Liver (tissue), 10 donors: ENCODE measurements at places on chromosomes 13 and 19.

- no peak for DNase-seq
Observed at GRCh38 chr13:35210261-35210660, 266.2 kb downstream of the MAB21L1 start.

- no peak for DNase-seq
Observed at GRCh38 chr19:10011974-10012373, 1.3 kb upstream of the RDH8 start.

DNA sequence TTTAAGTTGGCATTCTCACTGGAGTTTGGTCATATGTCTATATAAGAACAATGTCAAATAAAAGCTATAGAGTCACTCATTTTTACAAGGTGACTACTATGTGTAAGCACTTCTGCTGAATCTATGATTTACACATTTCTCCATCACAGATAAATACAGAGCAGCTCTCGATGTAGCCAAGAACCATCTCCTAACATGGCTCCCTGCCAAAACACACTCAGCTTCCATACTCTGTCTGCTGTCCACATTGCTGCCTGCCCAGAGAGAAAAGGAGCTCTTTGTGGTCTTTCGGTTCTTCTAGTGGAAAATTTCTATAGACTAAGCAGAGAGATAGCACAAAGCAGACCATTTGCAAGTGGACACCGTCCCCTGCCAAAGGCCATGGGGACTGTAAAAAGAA is 190.9 kb upstream of the KLF12 start:
- no peak for DNase-seq

DNA sequence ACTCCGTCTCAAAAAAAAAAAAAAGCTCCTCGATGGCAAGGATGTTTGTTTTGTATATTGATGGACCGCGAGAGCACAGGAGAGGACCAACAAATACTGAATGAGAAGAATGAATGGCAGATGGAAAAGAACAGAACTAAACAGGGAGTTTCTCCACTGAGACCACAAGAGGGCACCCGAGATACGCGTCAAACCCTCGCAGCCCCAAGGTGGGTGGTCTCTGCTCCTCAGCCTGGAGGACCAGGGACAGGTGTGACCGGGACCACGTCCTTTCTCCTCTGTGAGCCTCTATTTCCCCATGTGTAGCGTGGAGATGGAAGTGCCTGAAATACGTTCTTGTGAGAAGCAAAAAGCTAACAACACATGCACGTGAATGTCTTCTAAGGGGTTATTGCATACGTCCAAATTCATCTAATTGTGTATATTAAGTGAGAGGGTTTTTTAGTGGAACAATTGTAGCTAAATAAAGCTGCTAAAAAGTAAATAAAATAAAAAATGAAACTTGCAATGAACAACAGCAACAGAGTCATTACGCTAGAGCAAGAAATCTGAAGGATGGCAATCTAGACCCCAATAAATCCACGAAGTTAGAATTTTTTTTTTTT is 8.3 kb upstream of the CDC42EP5 start:
- no peak for DNase-seq

DNA sequence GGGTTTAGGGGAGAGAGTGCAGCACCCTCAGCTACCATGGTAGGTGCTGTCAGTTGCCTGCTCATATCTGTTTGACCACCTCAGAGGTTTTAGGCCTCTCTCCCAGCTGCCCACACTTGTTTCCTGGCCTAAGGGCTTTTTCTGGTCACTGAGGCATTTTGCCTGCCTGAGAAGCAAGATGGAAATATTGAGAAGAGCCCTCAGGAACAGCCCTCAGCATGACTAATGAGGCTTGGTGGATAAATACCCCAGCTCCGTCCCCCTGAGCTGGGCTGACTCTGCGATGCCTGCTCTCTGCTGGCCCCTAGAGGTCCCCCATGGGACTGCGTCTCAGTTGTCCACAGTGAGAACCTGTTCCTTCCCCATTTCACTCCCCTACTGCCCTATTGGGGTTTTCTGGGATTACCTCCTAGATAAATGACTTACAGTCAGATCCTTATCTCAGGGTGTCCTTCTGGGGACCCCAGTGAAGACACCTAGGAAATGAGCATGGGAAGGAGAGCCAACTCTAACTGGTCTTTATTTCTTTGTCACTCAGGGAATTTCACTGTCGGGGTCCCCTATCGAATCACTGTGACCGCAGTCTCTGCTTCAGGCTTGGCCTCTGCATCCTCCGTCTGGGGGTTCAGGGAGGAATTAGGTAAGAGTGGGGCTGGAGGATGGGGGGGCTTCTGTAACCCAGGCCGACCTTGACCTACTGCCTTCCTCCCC is 13.3 kb downstream of the PALM3 start:
- peak; percentile 78 for DNase-seq

DNA sequence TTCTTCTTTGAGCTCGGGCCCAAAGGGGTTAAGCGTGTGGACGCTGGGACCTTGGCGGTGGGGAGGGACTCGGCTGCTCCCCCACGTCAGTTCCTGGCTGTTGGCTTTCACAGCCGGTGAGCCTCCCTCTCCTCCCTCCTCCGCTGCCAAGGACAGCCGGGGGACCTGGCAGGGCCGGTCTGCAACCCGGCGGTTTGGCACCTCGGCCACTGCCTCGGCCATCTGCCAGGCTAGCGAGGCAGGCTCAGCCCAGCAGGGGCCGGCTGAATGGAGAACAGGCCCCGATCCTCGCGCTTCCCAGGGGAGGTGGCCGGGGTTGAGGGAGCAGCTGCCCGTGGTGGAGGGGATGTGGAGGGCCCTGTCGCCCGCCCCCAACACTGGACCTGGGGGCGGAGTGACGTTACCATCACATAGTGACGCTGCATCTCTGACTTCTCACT is 5.0 kb downstream of the TLE5 start:
- DNase-seq: no peak

DNA sequence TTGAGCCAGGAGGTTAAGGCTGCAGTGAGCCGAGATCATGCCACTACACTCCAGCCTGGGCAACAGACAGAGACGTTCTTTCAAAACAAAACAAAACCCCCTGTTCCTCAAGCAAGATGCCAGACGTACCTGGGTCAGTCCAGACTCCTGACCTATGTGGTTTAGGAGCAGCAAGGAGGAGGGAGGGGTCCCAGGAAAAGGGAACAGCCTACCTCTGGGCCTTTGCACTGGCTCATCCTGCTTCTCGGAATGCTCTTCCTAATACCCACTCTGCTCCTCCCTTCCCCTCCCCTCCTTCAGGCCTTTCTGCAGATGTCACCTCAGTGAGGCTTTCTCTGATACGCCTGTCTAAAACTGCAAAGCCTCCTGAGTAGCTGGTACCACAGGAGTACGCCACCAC is 9.5 kb downstream of the RINL start:
- DNase-seq: no peak

- no peak for DNase-seq
Observed at GRCh38 chr13:47036294-47037008, 139.6 kb upstream of the HTR2A start.

DNA sequence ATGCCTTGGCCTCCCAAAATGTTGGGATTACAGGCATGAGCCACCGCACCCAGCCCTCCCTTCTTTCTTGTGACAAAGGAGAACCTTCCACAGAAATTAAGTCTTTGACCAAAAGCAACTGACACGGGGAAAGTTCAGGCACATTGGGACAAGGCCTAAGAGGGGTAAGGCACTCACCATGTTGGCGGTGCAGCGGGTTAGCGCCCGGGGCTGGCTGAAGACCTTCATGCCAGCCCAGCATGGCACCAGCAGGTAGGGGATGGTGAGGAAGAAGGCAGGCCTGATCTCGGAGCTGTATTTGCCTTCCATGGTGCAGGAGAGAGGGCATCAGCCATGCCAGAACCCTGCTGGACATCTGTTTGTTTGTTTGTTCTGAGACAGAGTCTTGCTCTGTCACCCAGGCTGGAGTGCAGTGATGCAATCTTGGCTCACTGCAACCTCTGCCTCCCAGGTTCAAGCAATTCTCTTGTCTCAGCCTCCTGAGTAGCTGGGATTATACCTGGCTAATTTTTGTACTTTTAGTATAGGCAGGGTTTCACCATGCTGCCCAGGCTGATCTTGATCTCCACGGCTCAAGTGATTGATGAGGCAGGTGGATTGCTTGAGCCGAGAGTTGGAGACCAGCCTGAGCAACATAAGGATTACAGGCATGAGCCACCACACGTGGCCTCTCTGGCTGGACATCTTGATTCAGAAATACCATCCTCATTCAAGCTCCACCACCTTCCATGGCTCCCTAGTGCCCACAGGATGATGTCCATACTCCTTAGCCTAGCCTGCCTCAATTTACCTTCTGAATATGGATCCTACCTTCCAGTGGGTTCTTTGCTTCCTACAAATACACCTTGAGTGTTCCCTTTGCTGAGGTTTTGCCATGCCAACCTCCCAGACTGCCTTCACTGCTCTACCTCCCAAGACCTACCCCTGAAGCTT is 4.4 kb downstream of the TM6SF2 start:
- DNase-seq: no peak

DNA sequence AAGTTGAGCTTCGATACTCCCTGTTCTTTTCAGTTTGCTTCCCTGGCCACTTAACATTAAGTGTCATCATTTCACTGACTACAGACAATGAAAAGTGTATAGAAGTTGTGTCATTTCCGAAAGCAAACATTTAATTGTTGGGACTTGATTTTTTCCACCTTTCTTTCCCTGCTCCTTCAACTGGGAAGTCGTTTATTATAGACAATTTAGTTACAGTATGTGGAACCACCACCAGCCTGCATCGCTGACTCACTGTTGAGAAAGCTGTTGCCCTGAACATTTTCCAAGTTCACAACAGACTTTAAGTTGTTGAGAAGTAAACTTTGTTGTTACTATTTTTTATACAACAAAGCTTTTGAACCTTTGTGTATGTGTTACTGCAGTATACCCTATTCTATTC is 788.4 kb upstream of the PRR20A start:
- no peak for DNase-seq

GRCh38 chr13:95703576-95703975 is 26.6 kb downstream of the DNAJC3 start:
- DNase-seq: no peak

- no peak for DNase-seq
Observed at GRCh38 chr19:31706691-31707620, 357.7 kb upstream of the TSHZ3 start.

DNA sequence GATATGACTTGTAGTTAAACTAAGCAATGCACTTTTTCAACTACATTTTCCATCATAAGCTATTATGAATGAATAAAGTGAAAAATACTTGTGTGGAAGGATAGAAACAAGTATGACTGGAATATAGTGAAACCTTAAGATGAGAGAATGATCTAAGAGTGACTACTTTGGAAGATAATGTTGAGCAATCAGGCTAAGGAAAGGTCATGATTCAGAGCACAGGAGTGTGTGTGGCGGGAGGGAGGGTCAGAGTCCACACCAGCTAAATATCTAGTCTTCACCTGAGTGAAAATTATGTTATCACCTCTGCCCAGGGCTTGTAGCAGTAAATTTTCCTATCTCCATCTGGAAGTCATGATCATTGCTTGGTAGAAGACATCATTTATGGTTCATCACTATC is 833.4 kb upstream of the ATXN8OS start:
- DNase-seq: no peak

GRCh38 chr19:11288349-11288748 is 7.6 kb upstream of the TSPAN16 start:
- DNase-seq: no peak

DNA sequence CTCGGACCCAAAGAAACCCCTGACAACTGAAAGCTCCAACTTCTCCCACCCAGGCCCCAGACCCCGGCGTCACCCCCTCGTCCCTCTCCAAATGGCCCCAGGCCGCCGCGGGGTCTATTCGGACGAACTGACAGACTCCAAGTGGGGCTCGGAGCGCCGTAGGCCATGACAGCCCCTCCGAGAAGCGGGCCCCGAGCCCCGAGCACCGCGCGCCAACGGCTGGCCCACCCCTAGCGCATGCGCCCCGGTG is 360 bp downstream of the DDX39A start:
- DNase-seq: no peak

DNA sequence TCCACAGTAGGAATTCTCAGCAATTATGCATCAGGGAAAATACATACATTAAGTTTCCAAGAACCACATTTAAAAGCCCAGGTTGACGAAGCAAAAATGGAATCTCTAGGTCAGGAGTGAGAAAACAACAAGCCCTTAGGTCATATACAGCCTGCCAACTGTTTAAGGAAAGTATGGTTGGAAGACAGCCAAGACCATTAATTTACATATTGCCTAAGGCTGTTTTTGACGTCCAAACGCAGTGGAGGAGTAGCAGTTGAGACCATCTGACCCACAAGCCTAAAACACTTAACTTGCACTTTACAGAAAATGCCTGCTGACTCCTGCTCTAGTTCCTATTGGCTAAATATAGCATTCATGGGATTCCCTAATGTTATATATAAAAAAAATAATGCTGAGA is 299.0 kb downstream of the ITGBL1 start:
- DNase-seq: no peak

DNA sequence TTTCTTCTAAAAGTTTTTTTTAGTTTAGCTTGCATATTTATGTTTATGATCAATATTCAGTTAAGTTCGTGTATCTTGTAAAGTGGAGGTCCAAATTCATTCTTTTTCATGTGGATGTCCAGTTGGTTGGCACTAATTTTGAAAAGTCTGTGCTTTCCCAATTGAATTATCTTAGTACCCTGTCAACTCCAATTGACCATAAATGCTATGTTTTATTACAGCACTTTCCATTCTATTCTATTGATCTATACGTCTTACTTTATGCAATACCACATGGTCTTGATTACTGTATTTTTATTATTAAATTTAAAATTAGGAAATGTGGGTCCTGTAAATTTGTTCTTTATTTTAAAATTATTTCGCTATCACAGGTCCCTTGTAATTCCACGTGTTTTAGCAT is 837.6 kb upstream of the SLC10A2 start:
- no peak for DNase-seq

GRCh38 chr19:632579-633067 is 714 bp downstream of the POLRMT start:
- DNase-seq: peak; percentile 54

- no peak for DNase-seq
Observed at GRCh38 chr19:3048190-3048533, 14.1 kb downstream of the TLE5 start.

GRCh38 chr13:46075811-46076210 is 23.3 kb upstream of the ZC3H13 start:
- DNase-seq: no peak

DNA sequence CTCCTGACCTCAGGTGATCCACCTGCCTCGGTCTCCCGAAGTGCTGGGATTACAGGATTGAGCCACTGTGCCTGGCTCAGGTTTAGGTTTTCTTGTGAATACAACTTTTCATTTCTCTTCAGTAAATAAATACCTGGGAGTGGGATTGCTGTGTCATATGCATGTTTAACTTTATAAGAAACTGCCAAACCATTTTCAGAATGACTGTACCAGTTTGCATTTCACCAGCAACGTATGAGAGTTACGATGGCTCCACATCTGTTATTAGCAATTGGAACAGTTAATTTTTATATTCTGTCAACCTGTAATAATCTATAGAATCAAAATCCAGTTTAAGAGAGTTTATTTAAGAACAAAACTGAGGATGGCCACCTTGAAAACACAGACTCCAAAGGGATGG is 52.2 kb downstream of the TEX26 start:
- no peak for DNase-seq

- DNase-seq: no peak
Observed at GRCh38 chr19:48348045-48348444, 15.7 kb downstream of the TMEM143 start.

GRCh38 chr19:8357007-8357521 is 6.9 kb upstream of the ANGPTL4 start:
- no peak for DNase-seq
